Cortex of kidney (tissue), 1 donor: ENCODE measurements at places on chromosomes 4 and X.

GRCh38 chr4:81472281-81473182, 825 bp upstream of the RASGEF1B start:
- no peak for DNase-seq

GRCh38 chr4:182537031-182537795, 294.0 kb downstream of the TENM3 start:
- no peak for DNase-seq

- no peak for DNase-seq
Observed at GRCh38 chrX:32281853-32282252, 929.5 kb downstream of the DMD start.

- no peak for DNase-seq
Observed at GRCh38 chr4:145301386-145302080, 121.1 kb upstream of the OTUD4 start.

DNA sequence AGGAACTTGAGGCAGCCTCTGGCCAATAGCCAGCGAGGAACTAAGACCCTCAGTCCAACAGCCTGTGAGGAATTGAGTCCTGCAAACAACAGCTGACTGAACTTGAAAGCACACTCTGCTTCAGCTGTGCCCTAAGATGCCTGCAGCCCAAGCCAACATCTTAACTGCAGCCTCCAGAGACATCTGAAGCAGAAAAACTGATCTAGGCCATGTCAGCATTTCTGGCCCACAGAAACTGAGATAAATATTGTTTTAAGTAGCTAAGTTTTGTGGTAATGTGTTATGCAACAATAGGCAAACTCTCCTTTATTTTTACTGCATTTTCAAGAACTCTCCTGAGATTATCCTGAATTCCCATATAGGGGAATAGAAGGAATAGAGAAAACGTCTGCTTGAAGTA, 24.4 kb upstream of the PIGA start:
- no peak for DNase-seq

GRCh38 chrX:132017431-132018185, 5.5 kb upstream of the STK26 start:
- no peak for DNase-seq

DNA sequence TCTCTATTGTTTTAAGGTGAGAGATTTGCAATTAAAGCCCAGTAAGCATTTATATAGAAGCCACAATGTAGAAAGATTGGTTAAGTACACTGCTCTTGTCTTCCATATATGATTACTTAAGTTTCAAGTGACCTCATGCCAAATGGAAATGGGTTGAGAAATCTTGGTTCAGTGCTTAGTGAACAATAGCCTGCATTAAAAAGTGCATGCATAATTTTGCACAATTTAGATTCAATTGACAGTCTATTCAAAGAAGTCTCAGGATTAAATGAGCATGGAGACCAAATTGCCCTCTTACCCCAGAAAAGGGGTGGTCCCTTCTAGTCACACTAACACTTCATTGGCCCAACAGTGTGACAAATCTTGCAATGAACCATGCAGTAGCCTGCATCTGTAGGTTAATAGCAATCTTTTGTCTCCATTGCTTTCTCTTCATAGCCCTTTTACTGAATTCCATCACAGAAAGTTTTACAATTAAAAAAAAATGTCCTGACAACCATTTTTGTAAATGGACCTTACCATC, 93.6 kb downstream of the HHIP start:
- no peak for DNase-seq
